ENCODE measurements at places on chromosomes 13 and 19.

DNA sequence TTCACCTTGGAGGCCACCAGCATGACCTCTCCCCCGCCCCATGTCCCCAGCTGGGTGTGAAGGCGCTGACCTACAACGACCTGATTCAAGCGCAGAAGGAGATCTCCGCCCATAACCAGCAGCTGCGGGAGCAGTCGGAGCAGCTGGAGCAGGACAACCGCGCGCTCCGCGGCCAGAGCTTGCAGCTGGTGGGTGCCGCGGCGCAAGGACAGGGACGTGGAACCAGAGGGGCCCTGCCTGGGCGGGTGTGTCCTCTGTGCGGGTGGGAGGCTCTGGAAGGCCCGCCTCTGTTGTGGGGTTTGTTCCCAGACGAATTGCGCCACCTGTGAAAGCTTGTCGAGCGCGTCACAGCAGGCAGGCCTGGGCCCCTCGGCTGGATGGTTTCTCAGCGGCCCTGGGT lies 22.3 kb downstream of the PLEKHJ1 start:
- no peak for DNase-seq

- DNase-seq = no peak
Measured at GRCh38 chr19:50943074-50943828, 9.6 kb downstream of the KLK5 start.

GRCh38 chr13:72109863-72110262 lies 242.9 kb upstream of the DACH1 start:
- no peak for DNase-seq

DNA sequence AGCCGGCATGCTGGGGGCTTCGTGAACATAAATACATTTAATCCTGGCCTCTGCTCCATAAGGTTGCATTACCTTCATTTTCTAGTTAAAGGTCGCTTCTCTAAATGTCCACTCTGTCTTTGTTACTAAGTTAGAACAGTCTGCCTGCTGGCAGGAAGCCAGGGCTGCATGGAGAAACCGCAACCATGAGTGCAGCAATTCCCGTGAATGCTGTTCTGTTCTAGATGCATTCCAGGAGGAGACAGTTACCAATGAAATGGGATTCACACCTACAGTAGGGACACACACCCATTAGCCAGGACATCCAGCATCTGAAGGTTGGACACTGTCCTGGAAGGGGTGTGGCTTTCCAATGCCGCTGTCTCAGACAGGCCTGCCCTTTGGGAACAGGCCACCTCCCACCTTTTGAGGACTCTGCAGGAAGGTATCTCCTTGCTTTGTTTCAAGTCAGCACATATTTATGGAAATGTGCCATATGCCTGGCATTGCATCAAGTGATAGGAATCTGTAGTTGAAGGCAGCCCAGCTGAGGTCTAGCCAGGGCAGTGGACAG lies 129.7 kb downstream of the SLC7A1 start:
- DNase-seq = no peak

- no peak for DNase-seq
Measured at GRCh38 chr13:85650613-85651012, 148.6 kb downstream of the SLITRK6 start.

DNA sequence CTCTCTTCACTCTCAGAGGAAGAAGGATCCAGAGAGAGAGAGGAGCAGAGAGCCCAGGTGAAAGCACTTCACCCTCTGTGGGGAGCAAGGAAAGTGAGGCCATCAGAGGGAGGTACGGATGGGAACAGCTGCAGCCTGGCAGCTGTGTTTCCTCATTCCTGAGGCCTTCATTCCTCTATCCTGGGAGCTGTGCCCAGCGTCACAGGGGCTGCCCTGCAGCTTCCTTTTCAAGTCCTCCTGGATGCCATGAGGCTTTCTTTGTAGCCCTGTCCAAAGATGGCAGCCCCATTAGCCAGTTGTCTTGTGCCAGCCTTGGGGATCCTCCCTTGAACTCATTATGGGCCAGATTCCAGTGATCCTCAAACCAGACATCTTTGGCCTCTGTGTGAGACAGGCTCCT lies 76.8 kb upstream of the PCDH8 start:
- no peak for DNase-seq

DNA sequence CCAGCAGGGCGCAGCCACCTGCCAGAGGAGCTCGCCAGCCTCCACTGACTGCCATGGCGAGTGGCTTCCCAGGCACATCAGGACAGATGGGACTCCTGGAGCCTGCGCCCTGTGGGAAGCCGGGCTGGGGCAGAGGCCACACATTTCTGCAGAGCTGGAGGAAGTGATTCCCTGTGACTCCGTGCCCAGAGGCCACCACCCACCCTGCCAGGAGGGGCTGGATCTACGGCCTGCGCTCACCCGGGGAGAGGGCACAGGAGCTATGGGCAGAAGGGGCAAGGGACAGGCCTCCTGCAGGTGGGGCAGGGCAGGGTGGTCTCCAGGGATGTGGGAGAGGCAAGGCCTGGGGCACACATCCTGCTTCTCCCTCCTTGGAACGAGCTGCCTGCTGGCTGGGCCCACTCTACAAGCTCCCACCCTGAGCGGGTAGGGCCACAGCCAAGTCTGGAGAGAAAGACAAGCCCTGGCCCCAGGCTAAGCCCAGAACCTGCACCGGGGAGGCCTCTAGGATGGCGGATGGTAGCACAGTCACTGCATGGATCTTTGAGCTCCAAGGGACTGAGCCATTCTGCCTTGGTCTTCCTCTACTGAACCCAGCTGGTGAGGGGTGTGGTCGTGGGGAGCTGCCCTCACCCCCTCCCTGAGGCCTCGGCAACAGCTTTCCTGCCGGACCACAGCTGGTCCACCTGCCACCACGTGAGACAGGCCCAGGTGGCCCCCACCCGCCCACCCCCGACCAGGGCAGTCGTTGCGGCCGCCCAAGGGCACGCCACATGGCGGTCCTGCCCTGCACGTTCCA lies 40.6 kb downstream of the CEBPG start:
- no peak for DNase-seq

DNA sequence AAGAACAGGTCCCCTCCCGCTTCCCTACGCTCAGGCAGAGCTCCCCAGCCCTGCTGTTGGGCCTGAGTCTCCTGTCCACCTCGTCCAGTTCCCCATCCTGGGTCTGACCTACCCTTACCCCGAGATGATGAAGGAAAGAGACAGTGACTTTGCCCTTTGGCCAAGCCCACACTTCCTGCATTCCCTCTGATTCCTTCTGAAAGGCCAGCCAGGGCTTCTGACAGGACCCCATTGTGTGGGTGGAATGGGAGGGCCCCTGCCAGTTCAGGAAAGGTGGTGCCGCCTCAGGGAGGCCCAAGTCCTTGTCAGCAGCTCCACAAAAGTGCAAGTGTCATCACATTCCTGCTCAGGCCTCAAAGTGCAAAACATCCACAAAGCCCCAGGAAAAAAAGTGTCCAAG lies 177.8 kb downstream of the PAN3 start:
- DNase-seq = no peak

DNA sequence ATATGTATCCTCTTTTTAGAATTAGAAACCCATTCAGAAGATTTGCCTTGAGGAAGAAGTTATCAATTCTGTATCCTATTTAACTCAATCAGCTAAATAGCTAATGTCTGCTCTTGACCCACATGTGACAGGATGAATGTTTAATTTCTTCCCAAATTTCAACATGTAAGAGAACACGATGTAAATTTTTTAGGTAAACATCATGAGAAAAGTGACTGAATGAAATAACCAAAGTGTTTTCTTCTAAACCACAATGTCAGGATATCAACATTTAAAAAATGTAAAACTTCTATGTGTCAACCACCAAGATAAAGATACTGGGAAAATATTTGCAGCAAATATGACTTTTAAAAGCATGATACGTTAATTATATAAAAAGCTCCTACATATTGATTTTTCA lies 302.4 kb downstream of the DCT start:
- no peak for DNase-seq

Measured in cortex of kidney (tissue), 1 donor.